Psoas muscle (tissue), 8 donors: ENCODE measurements at places on chromosomes 12 and 14. TPM values are rescaled to one million over a fixed set of nuclear protein-coding genes. Genes with fewer than 3 reads are reported as not detected.
A peak's percentile ranks its signal among the peaks of the same experiment; 100 is the strongest.

Gene GPR137C
- total RNA-seq: 0.13 TPM

Gene ARHGEF25
- total RNA-seq: 9.2 TPM

Gene MUCL1
- total RNA-seq: not detected

Gene DPPA3
- not detected for total RNA-seq

Gene SELPLG
- total RNA-seq: 2.3 TPM

Gene FBLN5
- 15.4 TPM for total RNA-seq

Gene KRT73
- not detected for total RNA-seq

DNA sequence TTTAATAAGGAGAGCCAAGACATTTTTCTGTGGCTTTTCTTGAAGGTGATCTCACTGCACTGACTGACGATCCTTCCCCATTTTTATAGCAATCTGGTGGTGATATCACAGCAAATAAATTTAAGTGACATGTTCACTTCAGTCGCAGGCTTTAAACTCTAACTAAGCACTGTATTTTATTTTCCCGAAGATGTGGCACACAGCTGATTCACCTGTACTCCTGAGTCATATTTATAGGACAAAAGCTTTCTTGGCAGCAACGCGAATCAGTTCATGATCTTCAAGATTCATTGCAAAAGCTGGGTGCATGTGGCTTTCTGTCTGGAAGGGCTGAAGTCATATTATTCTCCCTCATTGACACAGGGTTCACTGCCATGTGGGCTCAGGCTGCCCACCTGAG lies 79.8 kb upstream of the TUNAR start:
- H3K27ac ChIP-seq: no peak overlapping the region
- no peaks in the 10 kb centered on the region for H3K36me3 ChIP-seq
- DNase-seq: no peak

DNA sequence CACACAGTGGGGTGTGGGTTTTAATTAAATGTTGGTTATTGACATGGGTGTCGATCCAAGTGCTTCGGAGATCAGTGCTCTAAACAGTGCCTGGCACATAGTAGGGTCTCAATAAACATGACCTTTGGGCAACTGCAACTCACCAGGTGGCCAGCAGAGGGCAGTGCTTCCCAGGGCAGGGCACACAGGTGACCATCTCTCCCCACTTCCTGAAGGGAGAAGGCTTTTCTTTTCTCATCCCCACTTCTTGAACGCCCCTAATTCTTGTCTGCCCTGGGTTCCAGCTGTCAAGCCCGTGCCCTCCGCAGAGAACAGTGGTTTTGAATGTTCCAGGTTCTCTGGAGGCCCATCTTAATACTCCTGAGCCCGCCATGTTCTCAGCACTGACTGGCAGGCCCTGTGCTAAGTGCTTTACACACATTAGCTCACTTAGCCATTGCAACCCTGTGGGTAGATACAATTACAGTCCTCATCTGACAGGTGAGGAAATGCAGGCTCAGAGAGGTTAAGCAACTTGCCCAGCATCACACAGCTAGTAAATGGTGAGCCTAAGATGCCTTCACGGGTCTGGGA lies 16.3 kb downstream of the RAPGEF3 start:
- no peaks in the 10 kb centered on the region for H3K27me3 ChIP-seq
- peaks cover 7% of the 10 kb centered on the region for H3K4me1 ChIP-seq

GRCh38 chr12:59699421-59700152 lies 103.8 kb downstream of the SLC16A7 start:
- no peaks in the 10 kb centered on the region for H3K4me1 ChIP-seq
- no peak overlapping the region for H3K4me3 ChIP-seq
- H3K36me3 ChIP-seq: no peaks in the 10 kb centered on the region
- no peaks in the 10 kb centered on the region for H3K27me3 ChIP-seq
- no peak overlapping the region for H3K27ac ChIP-seq

- no peak overlapping the region for H3K4me3 ChIP-seq
- H3K27ac ChIP-seq: no peak overlapping the region
- no peaks in the 10 kb centered on the region for H3K27me3 ChIP-seq
- DNase-seq: no peak
- no peaks in the 10 kb centered on the region for H3K36me3 ChIP-seq
Observed at GRCh38 chr14:89750281-89750755, 204.2 kb downstream of the EFCAB11 start.

DNA sequence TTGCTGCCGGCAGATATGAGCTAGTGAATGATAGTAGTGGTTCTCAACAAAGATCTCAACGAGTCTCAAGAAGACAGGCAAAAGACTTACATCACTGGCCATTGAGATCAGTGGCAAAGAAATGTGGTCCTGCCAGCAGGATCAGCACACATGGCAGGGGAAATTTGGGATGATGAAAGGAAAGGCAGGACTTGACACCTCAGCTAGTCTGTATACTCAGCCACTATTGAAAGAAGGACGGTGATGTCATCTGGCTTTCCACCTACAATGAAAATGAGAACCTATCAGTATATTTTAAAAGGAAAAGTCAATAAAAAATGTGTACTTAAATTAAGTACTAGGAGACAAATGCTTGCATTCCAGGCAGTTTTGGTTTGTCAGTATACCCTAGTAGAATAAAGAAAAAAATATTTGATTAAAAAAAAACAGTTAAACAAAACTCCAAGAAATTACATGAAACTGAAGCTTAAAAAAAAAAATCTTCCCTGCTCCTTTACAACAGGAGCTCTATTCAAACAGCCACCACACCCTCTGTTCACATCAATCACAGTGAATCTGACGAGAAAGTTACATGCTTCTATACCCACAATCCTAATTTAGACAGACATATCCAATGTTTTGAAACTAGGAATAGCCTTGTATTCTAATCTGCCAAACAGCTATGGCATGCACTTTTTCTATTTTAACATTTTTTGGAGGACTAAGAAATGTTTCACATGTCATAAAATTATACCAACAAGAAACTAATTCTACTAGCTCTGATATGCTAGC lies 34.9 kb downstream of the RAD9B start:
- H3K4me3 ChIP-seq: peak overlapping the region; percentile 33
- DNase-seq: no peak

DNA sequence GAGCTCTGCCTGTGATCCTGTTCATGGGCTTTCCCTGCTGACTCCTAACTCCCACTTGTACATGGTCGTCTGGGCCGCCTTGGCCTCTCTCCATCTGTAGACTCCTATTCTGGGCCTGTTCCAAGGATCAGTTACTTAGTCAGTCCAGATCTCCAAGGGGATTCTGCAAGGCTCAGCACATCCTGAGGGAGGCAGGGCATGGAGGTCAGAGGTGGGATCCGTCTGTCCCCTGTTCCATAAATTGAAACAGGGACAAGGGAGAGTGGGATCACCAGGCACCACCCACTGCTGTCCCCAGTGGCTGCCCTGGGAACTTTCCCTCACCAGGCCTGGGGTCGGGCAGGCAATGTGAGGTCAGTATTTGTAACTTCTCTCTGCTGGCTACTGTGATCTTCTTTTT lies 43.5 kb downstream of the KCTD10 start:
- no peak for DNase-seq
- no peak overlapping the region for H3K4me3 ChIP-seq
- peaks cover 11% of the 10 kb centered on the region for H3K4me1 ChIP-seq
- no peak overlapping the region for H3K27ac ChIP-seq

GRCh38 chr12:110627500-110628195 lies 13.7 kb downstream of the TCTN1 start:
- no peaks in the 10 kb centered on the region for H3K27me3 ChIP-seq
- no peak for DNase-seq

GRCh38 chr12:3110578-3110977 lies 33.4 kb downstream of the TSPAN9 start:
- H3K4me3 ChIP-seq: no peak overlapping the region
- H3K27me3 ChIP-seq: no peaks in the 10 kb centered on the region
- DNase-seq: no peak
- no peak overlapping the region for H3K27ac ChIP-seq
- no peaks in the 10 kb centered on the region for H3K4me1 ChIP-seq
- H3K36me3 ChIP-seq: no peaks in the 10 kb centered on the region

- H3K4me3 ChIP-seq: no peak overlapping the region
- no peak for DNase-seq
- H3K27me3 ChIP-seq: no peaks in the 10 kb centered on the region
- peaks cover 7% of the 10 kb centered on the region for H3K4me1 ChIP-seq
Observed at GRCh38 chr12:26744697-26745440, 88.1 kb downstream of the ITPR2 start.

- H3K4me3 ChIP-seq: no peak overlapping the region
- H3K4me1 ChIP-seq: no peaks in the 10 kb centered on the region
- H3K36me3 ChIP-seq: peaks cover 47% of the 10 kb centered on the region
- no peak for DNase-seq
- no peak overlapping the region for H3K27ac ChIP-seq
Observed at GRCh38 chr14:35861204-35861868, 35.2 kb downstream of the BRMS1L start.

DNA sequence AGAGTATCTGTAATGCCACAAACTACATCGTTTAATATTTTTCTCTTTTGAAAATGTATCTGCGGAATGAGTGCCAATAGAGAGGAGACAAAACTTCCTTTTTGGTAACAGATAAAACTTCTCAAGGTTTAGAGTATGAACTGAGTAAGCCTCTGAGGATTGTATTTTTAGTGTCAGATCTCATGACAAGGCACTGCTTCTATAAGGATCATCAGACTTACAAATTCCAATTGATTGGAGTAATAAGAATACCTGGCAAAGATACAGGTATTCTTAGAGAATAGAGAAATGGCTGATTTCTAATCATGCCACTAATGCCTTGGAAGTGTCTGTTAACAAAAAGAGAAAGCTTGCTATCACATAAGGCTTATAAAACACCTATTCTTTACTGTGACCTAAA lies 45.3 kb downstream of the SLC35F4 start:
- no peak overlapping the region for H3K4me3 ChIP-seq
- H3K4me1 ChIP-seq: no peaks in the 10 kb centered on the region
- H3K36me3 ChIP-seq: no peaks in the 10 kb centered on the region
- no peak for DNase-seq
- no peaks in the 10 kb centered on the region for H3K27me3 ChIP-seq

- H3K27ac ChIP-seq: no peak overlapping the region
- no peaks in the 10 kb centered on the region for H3K4me1 ChIP-seq
- H3K27me3 ChIP-seq: no peaks in the 10 kb centered on the region
- no peak overlapping the region for H3K4me3 ChIP-seq
- no peak for DNase-seq
Observed at GRCh38 chr12:102682366-102683289, 202.3 kb upstream of the IGF1 start.

GRCh38 chr12:79934281-79935020 lies 446 bp downstream of the PPP1R12A start:
- DNase-seq: no peak
- peak overlapping the region; percentile 89 for H3K27ac ChIP-seq
- no peaks in the 10 kb centered on the region for H3K36me3 ChIP-seq
- H3K4me3 ChIP-seq: peak overlapping the region; percentile 92
- peaks cover 35% of the 10 kb centered on the region for H3K4me1 ChIP-seq

DNA sequence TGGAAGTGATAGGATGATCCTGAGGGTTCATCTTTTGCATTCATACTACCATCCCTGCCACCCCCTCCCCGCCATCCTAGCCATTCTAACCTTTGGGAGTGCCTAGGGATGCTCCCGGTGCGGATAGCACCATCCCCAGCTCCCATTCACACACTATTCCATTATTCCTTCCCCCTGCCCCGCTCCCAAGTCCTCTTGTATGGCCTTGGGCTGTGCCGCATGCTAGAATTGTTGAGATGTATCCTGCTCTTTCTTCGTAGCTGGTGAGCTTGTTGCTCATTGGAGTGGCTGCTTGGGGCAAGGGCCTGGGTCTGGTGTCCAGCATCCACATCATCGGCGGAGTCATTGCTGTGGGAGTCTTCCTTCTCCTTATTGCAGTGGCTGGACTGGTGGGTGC lies 644 bp downstream of the TSPAN31 start:
- H3K27me3 ChIP-seq: peaks cover 8% of the 10 kb centered on the region
- peaks cover 17% of the 10 kb centered on the region for H3K4me1 ChIP-seq
- H3K36me3 ChIP-seq: peaks cover 47% of the 10 kb centered on the region

- no peak for DNase-seq
- no peak overlapping the region for H3K4me3 ChIP-seq
- peak overlapping the region; percentile 23 for H3K27ac ChIP-seq
- H3K27me3 ChIP-seq: no peaks in the 10 kb centered on the region
Observed at GRCh38 chr14:55306938-55307589, 35.8 kb downstream of the FBXO34 start.

- H3K4me3 ChIP-seq: no peak overlapping the region
- DNase-seq: no peak
- H3K27ac ChIP-seq: no peak overlapping the region
- peaks cover 9% of the 10 kb centered on the region for H3K4me1 ChIP-seq
- no peaks in the 10 kb centered on the region for H3K27me3 ChIP-seq
- no peaks in the 10 kb centered on the region for H3K36me3 ChIP-seq
Observed at GRCh38 chr12:3614806-3615466, 123.9 kb downstream of the PRMT8 start.

DNA sequence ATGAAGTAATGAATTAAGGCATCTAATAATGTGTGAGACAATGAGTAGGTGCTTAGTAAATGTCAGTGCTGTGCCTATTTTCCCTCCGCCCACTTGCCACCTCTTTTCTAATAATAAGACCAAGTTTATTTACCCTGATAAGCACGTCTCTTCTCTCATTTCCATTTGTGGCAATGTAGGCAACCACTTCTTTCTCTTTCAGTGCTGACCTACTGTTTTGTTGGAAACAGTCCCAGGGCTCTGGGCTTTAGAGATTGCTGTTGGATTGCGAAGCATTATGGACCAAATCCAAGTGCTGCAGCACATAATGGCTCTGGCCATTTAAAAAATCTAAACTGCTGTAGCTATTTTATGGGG lies 141.3 kb upstream of the PLEKHG7 start:
- peak overlapping the region; percentile 23 for H3K27ac ChIP-seq
- no peaks in the 10 kb centered on the region for H3K36me3 ChIP-seq
- no peaks in the 10 kb centered on the region for H3K27me3 ChIP-seq
- DNase-seq: no peak
- H3K4me3 ChIP-seq: no peak overlapping the region
- H3K4me1 ChIP-seq: peaks cover 4% of the 10 kb centered on the region

- H3K27me3 ChIP-seq: no peaks in the 10 kb centered on the region
- peaks cover 3% of the 10 kb centered on the region for H3K4me1 ChIP-seq
- H3K36me3 ChIP-seq: no peaks in the 10 kb centered on the region
- no peak overlapping the region for H3K4me3 ChIP-seq
Observed at GRCh38 chr12:68240975-68241374, 12.4 kb downstream of the IL22 start.

DNA sequence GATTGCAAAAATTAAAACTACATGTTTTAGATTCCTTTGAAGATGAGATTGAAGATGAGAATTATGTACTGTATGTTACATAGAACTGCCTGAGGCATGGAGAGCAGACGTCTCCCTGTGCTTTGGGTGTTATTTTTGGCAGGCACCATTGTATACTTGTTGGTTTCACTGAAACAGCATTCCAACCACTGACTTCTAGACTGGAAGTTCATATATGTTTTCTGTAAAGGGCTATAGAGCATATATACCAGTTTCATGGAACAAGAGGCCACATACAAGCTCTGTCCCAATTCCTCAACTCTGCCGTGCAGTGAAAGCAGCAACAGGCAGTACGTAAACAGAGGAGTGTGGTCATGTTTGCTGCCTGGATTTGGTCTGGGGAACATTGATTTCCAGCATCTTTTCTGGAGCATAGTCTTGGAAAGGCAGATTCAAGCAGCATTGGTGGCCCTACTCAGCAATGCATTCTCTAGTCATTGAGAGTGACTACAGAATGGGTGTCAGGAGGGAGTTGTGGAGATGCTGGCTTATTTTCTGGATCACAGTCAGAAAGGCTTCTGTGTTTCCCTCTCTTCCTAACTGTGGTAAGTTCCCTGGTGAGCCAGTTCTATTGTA lies 57.6 kb upstream of the CNTN1 start:
- no peak overlapping the region for H3K27ac ChIP-seq
- H3K36me3 ChIP-seq: no peaks in the 10 kb centered on the region
- no peak for DNase-seq
- no peak overlapping the region for H3K4me3 ChIP-seq
- H3K4me1 ChIP-seq: no peaks in the 10 kb centered on the region
- H3K27me3 ChIP-seq: no peaks in the 10 kb centered on the region
